SW 1271 (cell line): ENCODE measurements at places on chromosomes 16 and 17.

GRCh38 chr16:67677712-67678111 lies 11.1 kb downstream of the C16orf86 start:
- no peak for DNase-seq

DNA sequence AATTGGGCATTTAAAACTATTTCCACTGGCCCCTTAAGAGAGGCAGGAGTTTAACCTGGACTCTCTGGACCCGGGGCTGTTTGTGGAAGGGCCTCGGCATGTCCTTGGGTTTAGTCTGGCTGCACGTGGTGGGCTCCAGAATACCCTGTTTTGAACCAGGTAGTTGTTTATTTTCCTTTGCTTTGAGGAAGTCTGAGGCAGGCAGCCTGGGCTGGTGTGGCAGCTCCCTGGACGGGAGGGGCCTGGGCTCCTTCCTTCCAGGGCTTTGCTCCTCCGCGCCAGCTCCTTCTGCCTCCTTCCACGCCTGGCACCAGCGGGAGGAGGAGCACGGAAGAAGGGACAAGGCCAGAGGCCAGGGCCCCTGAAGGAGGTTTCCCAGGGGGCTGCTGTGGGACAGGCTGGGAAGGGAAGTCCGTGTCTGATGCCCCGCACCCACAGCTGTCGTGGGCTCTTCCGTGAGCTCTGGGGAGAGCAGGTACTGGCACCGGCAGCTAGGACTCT lies 15.5 kb downstream of the BANP start:
- DNase-seq: no peak

DNA sequence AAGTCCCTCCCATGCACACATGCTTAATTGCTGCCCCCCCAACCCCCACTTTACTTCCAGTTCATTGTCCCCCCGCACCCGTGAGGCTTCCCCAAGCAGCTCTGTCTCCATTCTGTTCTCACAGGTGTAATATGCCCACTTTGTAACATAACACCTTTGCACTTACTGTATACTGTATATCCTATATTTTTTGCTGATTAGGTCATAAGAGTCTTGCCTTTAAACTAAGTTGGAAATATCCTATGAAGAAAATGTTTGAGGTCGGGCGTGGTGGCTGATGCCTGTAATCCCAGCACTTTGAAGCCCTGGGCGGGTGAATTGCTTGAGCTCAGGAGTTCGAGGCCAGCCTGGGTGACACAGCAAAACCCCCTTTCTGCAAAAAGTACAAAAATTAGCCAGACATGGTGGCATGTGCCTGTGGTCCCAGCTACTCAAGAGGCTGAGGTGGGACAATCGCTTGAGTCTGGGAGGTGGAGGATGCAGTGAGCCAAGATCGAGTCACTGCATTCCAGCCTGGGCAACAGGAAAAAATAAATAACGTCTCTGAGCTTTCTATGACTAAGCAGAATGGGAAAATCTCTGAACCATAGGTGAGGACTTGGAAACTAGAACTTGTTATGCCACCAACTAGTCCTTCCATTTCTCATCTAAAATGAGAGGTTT lies 76.1 kb downstream of the TNRC6C start:
- DNase-seq: no peak

- no peak for DNase-seq
Measured at GRCh38 chr16:86195863-86196630, 297.1 kb downstream of the IRF8 start.

DNA sequence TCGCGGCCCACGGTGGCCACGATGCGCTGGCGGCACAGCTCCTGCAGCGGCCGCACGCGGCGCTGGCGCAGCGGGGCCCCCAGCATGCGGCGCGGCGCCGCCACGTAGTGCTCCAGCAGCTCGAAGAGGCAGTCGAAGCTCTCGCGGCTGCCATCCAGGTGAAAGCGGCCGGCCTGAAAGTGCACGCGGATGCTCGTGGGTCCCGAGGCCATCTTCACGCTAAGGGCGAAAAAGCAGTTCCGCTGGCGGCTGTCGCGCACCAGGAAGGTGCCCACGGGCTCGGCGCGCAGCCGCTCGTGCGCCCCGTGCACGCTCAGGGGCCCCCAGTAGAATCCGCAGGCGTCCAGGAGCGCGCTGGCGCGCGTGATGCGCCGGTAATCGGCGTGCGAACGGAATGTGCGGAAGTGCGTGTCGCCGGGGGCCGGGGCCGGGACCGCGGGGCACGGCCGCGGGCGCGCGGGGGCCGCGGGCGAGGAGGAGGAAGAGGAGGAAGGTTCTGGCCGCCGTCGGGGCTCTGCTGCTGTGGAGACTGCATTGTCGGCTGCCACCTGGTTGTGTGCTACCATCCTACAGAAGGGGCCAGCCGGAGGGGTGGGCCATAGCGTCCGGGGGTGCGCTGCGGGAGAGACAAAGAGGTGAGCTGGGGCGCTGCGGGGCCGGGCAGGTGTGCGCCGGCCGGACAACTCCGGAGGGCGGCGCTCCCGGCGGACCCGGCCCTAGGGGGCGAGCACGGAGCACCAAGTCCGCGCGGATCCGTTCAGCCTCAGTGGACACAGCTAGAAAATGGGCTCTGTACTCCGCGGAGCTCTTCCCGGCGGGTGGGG lies 879 bp downstream of the SOCS1 start:
- no peak for DNase-seq

- DNase-seq: no peak
Measured at GRCh38 chr17:55726440-55726839, 3.8 kb upstream of the TMEM100 start.

DNA sequence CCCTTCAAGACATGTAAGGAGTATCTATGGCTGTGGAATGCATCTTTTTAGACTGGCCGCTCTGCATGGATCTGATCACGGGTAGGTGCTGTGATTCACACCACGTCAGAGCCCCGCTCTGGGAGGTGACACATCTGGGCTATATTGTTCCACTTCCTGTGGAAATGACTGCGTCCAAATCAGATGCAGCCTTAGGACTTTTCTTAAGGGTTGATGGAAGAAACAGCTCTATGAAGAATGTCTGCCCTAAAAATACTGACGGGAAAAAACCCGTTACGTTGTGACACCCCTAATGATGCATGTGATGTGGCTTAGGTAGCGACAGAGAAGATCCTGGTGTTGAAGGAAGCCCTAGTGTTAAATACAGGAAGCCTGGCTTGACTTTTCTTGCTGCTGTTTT lies 12.2 kb downstream of the BANP start:
- DNase-seq: peak; percentile 49

- DNase-seq: no peak
Measured at GRCh38 chr17:66432411-66432957, 130.1 kb downstream of the PRKCA start.

GRCh38 chr16:79690159-79690558 lies 89.6 kb upstream of the MAF start:
- no peak for DNase-seq

DNA sequence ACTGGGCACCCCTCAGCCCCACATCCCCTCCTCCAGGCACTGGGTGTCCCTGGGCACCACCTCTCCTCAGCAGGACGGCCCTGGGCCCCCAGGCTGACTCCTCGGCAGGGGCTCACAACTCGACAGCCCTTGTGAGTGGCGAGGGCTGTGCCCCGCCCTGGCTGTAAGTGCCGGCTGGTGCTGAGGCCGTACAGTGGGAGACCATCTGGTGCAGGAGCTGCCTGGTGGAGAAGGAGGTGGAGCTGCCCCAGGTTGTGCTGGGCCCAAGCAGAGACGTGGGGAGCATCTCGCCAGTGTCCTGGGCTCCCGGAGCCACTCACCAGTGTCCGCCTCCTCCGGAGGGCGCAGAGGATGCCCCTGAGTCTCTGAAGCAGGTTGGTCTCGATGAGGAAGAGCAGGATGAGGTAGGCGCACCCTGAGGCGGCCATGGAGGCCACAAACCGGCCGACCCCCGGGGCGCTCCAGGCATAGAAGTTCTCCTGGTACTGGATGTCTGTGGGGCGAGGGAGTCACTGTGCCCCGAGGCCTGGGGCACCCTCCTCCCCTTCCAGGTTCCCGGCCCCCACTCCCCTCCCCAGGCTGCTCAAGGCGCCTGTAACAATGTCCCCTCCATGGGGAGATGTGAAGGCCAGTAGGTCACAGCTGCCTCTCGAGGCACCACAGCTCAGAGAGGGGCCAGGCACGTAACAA lies 15.1 kb upstream of the RNPS1 start:
- no peak for DNase-seq

DNA sequence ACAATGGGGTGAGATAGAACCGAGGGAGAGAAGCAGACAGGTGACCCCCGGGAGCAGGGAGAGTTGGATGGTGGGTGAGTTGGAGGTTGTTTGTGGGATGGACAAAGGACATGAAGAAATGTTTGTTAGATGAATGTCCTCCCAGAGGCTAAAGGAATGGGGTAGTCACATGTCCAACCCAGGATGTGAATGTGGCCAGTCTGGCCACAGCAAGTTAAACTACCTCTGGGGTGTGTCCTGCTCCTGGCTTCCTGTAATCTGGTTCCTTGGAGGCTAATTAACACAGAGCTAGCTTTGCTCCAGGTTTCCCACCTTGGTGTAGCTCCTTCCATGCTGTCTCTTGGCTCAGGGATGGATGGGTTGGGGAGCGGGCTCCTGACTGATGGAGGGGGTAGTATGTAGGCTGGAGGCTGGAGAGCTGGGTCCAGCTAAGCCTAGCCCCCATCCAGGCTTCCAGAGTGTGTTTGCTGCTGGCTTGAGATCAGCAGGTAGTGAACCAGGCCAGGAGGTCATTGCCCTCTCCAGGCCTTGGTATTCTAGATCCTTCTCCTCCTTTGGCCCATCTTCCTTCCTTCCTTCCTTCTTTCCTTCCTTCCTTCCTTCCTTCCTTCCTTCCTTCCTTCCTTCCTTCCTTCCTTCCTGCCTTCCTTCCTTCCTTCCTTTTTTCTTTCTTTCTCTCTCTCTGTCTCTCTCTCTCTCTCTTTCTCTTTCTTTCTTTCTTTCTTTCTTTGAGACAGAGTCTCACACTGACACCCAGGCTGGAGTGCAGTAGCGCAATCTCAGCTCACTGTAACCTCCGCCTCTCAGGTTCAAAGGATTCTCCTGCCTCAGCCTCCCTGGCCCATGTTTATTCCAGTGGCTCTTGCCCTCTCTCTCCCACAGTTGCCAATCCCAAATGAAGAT lies 28.0 kb upstream of the UBE2G1 start:
- DNase-seq: no peak

GRCh38 chr16:55055262-55055661 lies 124.6 kb downstream of the IRX5 start:
- DNase-seq: no peak

GRCh38 chr17:80498242-80498919 lies 22.0 kb upstream of the NPTX1 start:
- DNase-seq: no peak

DNA sequence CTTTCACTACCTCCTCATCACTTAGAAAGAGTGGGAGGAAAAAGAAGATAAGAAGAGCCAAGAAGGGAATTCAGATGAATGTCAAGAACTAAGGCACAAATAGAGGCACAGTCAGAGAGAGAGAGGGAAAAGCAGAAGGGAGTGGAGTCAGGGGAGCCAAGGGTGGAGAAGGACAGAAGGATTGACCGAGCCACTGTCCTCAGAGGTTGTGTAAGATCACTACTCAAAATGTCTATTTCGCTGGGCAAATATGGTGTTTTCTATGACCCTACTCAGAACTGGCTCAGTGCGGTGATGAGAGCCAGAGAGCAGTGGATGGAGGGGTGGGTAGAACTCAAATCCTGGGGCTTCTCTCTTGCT lies 139.2 kb upstream of the HS3ST2 start:
- DNase-seq: no peak
